DMS79 treated with DMSO at 0.1 percent for 48 hours (cell line): ENCODE measurements at places on chromosomes 7 and 10.

DNA sequence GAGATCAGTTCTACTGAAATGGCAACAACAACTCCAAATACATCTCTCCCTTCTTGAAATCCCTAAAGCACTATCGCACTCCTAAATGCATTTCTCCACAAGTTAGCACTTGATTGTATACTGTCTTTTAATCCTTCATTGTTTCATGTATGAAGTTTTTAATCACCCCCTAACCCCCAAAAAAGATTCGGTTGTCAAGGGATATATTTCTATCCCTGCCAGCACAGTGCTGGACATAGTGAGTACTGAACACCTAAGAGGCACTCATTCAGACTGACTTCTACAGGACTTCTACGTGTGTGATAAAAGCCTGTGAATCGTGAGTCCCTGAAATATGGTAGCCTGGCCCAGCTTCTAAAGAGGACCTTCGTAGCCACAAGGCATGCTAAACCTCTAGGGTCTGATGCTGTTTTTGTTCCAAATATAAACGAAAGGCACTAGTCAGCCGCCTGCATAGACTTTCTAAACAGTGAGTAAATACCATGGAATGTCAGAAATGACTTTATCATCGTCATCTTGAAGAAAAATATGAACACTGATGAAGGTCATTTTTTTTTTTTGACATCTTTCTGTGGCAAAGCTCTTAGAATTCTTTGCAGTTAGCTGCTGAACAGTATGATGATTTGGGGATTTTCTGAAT lies 14.6 kb upstream of the ZSCAN21 start:
- DNase-seq: no peak

GRCh38 chr10:12709000-12709401 lies 292.5 kb downstream of the CCDC3 start:
- no peak for DNase-seq

GRCh38 chr10:80739328-80739727 lies 201.6 kb downstream of the SH2D4B start:
- DNase-seq: no peak

DNA sequence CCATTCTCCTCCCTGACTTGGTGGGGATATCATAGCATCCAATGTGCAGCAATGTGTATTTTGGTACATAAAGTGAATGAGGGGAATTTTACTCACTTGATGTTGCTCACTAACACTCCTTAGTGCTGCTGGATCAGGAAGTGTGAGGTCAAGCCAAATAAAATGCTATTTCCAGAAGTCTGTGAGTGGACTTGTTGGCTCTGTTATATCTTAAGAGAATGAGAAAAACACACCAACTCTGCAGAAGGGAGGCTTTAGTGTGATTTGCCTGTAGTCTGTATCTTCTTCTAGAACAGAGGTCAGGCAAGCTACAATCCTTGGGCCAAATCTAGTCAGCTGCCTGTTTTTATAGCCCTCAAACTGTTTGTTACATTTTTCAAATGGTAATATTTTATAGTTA lies 154.3 kb downstream of the POLR1F start:
- DNase-seq: no peak

DNA sequence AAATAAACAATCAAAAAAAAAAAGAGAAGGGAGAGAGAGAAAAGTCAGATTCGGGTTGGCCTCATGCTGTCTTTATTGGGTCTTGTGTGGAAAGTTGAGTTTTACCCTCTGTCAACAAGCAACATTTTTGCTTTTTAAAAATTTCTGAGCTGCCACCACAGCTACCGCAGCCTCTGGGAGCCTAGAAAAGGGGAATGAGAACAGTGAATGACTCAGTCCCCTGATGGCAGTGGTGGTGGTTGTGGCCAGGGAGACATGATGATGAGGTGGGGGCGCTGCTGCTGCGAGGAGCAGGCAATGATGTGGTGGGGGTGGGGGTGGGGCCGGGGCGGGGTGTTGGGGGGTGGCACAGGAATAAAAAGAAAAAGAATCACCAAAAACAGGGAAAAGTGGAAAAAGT lies 20.0 kb upstream of the CREB3L2 start:
- DNase-seq: no peak

DNA sequence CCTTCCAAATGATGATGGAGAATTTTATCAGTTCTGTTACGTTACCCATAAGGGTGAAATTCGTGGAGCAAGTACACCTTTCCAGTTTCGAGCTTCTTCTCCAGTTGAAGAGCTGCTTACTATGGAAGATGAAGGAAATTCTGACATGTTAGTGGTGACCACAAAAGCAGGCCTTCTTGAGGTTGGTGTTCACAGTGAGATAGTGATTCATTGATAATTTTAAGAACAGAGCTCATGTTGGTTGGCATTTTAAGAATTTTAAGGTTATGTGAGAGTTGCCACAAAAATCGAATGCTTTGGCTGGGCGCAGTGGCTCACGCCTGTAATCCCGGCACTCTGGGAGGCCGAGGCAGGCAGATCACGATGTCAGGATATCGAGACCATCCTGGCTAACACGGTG lies 25.9 kb downstream of the TAX1BP1 start:
- no peak for DNase-seq

- DNase-seq: no peak
These were observed 216.3 kb downstream of the GFRA1 start for GRCh38 chr10:116056445-116057293.

GRCh38 chr7:112437072-112437471 lies 13.2 kb upstream of the IFRD1 start:
- DNase-seq: no peak

DNA sequence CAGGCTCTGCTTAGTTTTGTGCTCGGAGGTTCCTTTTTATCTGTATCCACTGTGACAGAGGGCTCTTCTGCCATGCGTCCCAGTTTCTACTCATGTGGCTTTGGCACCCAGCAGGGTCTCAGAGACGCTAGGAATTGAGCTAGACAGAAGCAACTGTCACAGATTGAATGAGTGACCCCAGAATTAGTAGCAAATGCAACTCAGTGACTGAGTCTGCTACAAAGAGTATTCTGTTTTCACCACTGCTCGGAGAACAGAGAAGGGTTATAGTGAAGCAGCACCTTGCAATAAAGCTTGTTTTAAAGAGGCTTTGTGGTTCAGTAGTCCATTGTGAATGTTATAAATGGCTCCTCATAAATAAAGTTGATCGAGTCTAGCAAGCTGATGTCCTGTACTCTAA lies 113.2 kb downstream of the DNAH11 start:
- no peak for DNase-seq

DNA sequence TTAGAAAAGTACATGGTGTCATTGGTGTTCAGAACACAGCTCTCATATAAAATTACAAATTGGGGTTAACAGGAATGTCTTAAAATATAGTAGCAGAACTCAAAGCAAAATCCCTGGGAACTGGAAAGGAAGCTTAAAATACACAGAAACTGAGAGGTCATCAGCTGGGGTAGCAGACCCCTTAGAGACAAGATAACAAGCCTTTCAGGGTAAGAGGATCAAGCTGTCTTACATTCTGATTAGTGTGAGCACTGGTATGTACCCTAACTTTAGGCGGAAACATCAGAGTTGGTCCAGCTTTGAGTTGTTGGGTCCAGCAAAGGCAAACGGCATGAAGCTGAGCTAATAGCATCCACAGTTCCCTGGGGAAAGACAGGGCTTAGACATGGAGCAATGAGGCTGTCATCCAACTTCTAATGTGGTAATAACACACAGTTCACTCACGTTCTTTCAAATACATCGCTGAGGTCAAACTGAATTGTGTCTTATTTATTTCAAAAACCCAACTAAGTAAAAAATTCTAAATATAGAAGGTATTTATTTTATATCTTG lies 32.6 kb downstream of the ARHGAP21 start:
- DNase-seq: no peak

- no peak for DNase-seq
These were observed 2.4 kb downstream of the FEZF1 start for GRCh38 chr7:122301858-122302760.

- no peak for DNase-seq
These were observed 46.2 kb downstream of the NOC3L start for GRCh38 chr10:94316560-94316959.

- no peak for DNase-seq
These were observed 76.1 kb upstream of the DUSP5 start for GRCh38 chr10:110421512-110422138.

DNA sequence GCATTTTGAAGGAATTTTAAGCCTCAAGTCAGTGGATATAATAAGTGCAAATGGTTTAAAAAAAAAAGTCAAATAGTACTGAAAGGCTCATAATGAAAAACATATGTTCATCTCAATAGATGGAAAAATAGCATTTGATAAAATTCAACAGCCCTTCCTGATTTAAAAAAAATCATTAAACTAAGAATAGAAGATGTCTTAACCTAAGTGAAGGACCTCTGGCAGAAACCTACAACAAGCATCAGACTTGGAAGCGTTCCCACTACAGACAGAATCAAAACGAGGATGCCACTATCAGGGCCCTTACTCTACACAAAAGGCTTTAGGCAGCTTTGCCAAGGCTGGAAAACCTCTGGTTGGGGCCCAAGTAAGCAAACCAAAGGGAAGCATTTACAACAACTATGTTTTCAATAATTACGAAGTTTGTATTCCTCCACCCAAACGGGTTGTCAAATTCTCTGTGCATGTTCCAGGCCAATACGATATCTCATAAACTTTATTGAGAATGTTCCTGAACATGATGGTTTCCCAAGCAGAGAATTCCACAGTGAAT lies 45.1 kb downstream of the CYTH3 start:
- DNase-seq: peak; percentile 5

GRCh38 chr7:131292141-131292905 lies 35.4 kb upstream of the MKLN1 start:
- no peak for DNase-seq

DNA sequence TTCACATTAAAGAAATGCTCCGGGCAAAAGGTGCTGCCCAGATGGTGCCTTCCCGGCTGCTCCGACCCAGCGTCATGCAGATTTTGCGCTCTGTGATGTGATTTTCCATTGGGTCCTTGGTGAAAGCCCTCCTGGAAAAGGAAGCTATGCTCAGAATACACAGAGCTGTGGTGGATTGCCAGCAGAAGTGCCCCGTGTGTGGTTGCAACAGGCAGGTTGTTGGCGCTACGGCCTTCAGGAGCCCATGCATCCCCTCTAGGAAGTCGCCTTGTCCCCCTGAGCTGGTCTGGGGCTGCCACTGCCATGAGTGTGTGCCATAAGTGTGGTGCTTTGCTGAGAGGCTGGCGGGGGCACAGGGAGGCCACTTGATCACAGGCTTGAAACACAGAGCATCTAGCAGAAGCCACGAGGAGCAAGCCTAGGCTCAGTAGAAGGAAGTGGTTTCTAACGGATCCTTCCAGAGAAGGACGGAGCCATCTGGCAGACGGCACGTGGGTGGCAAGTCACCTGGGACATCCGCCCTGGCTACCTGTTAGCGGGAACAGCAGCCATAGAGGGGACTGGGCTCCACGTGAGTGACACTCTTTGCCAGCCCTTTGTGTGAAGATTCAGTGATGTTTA lies 210.9 kb downstream of the CUX1 start:
- DNase-seq: no peak

GRCh38 chr10:69898524-69898923 lies 96.8 kb downstream of the COL13A1 start:
- DNase-seq: no peak

- DNase-seq: no peak
These were observed 77.9 kb downstream of the CCNY start for GRCh38 chr10:35413985-35414861.

- no peak for DNase-seq
These were observed 8.4 kb upstream of the SEPTIN7 start for GRCh38 chr7:35792472-35792871.

DNA sequence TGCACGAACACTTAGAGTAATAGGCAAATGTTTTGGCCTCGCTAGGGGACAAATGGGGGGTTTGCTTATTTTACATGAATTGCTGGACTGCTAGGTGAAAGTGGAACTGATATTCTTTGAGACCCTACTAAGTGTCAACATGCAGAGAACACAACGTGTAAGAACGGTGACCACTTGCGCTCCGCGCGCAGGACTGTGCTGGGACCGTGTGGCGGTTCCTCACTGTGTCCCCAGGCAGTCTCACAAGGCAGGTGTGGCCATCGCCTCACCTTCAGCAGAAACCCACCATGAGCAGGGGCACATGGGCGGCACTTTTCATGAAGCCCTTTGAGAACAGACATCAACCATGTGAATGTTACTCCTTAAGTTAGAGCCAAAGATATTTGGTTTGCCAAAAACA lies 27.2 kb downstream of the PTPRN2 start:
- no peak for DNase-seq

GRCh38 chr10:123470336-123470921 lies 195.7 kb upstream of the GPR26 start:
- DNase-seq: no peak

DNA sequence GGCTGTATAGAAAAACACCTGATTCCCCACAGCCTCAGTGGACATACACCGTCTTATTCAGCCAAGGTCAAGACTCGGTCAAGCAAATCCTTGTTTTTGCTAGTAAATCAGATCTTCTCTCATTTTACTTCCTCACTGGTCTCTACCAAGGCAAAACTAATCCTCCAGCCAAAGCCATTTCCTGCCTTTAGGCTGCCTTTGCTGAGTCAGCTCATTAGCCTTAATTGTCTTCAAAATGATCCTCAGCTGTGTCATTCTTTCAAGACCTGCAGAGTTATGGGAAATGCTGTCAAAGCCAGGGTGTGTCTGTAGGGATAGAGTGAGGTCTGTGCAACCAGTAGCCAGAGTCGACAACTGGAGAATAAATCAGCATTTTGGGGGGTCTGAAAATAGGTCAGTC lies 107.2 kb upstream of the FAM180A start:
- no peak for DNase-seq

DNA sequence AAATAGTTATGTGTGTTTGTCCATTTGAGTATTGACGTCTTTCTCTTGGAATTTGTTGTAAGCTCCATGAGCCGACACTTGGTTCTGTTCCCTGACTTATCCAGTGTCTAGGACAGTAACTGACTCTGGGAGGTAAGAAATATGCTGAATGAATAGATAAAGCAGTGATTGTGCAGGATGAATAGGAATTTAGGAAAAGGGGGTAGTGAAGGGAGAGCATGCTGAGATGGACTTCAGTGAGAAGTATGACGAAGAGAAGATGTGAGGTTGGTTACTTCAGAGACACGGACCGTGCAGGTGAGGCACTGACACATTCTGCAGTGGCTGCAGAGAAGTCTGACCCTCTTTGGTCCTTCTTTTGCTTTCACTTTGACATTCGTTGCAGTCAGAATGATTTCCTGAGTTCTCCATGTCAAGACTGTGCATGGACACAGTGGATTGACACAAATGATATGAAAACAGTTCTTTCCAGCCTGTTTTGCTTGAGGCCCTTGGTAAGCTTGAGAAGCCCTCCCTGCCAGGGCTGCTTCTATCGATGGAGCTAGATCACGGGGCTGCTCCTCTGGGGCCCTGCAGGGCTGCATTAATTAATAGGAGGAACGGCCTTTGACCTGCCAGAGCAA lies 261.5 kb upstream of the SORCS1 start:
- DNase-seq: no peak

DNA sequence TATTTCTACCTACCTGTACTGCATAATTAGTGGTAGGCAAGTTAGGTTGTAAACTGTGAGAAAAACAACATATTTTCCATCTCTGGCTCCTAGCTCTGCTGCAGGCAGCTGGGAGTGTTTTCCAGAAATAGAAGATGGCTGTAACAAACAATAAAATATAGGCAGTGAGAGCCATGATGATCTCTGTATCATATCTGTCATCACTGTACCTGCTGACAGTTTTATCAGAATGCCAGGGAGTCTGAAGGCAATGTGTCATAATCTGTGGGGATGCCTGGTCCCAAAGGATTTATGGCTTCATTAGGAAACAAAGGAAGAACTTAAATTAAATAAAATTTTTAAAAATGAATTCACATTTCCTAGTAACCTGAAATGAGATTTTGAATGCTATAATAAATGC lies 160.9 kb upstream of the SMIM30 start:
- no peak for DNase-seq
